NCI-H187 treated with DMSO at 0.1 percent for 48 hours (cell line): ENCODE measurements at places on chromosomes 13 and 19.

DNA sequence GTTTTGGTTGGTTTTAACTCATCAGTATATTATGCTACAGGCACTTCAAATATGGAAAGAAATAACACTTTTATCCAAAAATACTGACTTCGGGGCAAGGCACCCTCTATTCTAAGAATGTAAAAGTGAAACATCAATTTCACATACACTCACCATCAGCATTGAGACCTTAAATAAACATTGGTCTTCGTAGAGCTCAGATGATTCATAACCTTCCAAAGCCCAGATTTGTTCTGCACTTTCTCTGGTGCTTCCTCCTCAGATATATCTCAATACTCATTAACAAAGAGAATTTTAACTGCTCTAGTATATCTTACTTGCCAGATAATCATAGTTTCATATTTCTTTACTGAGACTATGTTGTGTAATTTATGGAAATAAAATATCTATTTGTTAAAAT is 794.3 kb downstream of the LIG4 start:
- no peak for DNase-seq

DNA sequence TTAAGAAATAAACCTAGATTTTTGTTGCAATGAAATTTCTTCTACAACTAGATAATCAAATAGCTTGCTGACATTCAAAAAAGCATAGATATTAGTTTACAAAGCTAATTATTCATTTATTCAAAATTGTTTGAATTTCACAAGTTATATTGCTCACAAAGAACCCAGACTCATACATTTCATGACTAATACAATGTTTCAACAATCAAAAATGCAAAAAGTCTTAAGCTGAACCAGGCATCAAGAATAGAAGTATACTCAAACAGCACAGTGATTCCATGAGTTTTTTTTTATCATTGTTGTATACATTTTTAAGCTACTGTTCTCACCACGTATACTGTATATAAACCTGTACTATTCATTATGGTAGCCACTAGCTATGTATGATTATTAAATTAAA is 51.0 kb downstream of the DIAPH3 start:
- DNase-seq, result no peak

- DNase-seq, result no peak
Measured at GRCh38 chr13:59997976-59998375, 165.8 kb downstream of the DIAPH3 start.

- DNase-seq, result peak; percentile 83
Measured at GRCh38 chr13:94115054-94115453, 364.4 kb downstream of the DCT start.

DNA sequence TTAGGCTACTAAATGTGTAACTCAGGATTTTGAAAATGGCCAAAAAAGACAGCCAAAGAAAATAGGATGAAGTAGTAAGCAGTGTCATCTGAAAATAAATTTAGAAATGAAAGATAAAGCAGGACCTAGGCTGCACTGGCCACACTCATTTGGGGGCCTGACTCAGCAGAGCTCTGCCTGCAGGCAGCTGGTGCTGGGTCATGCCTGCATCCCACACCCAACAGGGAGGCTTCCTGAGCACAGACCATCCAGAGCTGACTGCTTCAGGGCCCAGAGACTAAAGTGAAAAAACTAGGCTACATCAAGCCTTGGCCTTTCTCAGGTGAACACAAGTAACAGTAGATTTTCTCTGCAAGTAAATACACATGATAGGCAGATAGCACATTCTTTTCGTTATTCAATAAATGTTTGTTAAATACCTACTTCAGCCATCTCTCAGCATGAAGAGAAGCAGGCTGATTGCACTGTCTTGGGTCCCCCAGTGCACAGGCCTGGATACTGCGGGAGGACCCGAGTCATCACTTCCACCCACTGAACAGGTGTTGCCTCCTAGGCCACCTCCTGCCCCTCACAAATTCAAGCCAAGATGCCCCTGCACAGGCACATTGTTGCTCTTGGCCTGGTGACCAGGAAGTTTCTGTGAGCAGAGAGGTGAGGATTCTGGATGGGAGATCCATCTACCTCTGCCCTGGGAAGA is 284.0 kb downstream of the OXGR1 start:
- no peak for DNase-seq

DNA sequence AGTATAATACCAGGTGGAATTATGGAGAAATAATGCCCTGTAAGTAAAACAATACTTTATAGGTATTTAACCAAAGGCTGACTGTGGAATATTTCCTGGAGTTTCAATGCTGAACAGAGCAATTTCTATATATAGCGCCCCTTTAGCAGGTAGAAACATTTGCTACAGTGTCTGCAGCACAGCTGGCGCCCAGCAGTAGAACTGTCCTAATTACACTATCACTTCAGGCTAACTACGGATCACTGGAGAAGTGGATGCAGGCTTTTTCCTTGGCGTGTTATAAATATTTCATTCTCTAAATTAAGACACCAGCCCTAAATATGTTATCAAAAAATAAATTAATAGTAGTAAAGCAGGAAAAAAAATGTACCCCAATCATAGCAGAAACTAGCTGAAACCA is 3.1 kb downstream of the SHISA2 start:
- no peak for DNase-seq

- no peak for DNase-seq
Measured at GRCh38 chr13:40026174-40026585, 370.7 kb downstream of the COG6 start.

DNA sequence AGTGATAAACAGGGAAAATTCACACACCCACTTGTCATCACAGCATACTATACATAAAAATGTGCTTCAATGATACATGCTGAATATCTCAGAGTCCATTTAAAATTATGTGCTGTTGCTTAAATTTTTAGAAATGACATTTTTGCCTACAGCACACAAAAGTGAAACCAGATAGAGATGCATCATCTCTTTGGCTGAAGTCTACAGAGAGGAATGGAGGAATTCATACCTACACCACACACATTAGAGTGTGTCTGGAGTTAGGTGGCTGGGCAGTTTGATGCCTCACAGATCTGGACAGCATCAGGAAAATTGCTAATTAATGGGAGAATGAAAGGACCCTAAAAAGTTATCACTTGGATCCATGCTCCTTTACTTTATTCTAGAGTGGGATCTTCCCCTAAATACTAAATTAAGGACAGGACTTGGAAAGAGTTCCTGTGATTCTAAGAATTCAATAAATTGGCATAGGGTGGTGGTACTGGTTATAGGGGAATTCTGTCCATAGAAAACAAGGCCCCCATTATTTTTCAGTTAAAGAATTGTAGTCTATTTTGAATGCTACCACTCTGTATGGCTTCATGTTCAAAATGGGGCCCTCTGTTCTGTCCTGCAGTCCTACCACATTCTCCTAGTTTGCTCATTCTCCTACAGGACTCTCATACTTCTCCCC is 41.3 kb downstream of the RCBTB2 start:
- no peak for DNase-seq

DNA sequence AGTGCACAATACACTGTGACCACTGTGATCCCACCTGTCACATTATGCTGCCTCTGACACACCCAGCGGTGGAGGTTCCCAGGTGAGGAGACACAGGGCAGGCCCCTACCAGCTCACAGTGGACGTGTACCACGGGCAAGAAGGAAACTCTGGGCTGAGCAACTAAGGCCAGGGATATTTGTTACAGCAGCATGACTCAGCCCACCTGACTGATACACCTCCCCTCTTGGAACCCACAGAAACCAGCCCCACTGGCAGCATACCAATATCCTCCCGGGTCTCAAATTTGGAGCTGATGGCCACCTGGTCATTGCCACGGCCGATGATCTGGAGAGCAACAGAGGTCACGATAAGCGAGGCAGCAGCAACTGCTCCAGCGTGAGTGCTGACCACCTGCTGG is 14.9 kb downstream of the KLC3 start:
- DNase-seq, result no peak

DNA sequence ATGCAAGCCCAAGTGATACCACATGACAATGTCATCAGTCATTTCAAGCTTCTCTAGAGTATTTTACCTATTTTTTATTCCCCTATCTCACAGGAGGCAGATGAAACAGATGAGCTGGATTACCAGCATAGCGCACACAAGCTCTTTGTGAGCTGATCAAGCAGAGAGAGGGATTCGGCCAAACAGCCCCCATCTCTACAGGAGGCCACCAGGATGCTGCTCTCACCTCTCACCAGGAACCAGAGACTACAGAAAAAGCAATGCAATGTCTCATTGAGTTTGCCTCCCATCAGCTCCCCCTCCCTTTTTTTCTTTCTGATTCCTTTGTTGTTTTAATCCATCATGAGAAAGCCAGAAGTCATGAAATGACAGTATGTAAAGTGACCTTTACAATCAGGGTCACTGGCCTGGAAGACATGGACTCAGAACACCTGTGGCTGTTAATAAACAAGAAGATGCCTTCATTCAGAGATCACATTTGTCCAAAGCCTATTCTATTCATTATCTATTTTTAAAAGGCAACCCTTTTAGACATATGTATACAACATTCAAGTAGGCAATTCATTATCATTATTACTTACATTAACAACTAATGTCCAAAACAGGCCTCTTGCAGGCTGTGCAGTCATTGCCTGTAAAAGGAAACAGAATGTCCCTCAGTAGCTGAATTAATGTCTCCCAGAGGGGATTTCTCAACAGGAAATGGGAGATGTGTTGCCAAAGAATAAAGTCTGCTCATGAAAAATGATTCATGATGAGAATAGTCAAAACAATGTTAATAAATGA is 656.6 kb downstream of the TBC1D4 start:
- no peak for DNase-seq

DNA sequence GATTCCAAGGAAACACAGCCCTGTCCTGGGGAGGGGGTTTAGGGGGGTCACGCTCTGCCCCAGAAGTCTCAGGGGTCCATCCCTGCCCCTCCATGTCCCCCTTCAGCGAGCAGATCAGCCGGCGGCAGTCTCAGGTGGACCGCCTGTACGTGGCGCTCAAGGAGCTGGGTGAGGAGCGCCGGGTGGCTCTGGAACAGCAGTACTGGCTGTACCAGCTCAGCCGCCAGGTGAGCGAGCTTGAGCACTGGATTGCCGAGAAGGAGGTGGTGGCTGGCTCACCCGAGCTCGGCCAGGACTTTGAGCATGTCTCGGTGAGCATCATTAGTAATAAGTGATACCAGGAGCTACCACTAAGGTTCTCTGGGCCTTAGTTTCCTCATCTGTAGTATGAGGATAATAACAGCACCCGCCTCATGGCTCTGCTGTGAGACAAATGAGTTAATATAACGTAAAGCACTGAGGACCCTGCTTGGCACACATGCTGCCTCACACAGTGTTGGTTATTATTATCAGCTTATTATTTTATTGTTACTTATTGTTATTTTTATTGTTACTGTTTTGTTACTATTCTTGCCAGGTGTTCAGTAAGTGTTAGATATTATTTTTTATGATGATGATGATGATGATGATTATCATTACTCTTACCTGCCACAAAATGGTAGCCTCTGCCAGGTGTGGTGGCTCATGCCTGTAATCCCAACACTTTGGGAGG is 20.5 kb upstream of the SHKBP1 start:
- DNase-seq, result no peak

DNA sequence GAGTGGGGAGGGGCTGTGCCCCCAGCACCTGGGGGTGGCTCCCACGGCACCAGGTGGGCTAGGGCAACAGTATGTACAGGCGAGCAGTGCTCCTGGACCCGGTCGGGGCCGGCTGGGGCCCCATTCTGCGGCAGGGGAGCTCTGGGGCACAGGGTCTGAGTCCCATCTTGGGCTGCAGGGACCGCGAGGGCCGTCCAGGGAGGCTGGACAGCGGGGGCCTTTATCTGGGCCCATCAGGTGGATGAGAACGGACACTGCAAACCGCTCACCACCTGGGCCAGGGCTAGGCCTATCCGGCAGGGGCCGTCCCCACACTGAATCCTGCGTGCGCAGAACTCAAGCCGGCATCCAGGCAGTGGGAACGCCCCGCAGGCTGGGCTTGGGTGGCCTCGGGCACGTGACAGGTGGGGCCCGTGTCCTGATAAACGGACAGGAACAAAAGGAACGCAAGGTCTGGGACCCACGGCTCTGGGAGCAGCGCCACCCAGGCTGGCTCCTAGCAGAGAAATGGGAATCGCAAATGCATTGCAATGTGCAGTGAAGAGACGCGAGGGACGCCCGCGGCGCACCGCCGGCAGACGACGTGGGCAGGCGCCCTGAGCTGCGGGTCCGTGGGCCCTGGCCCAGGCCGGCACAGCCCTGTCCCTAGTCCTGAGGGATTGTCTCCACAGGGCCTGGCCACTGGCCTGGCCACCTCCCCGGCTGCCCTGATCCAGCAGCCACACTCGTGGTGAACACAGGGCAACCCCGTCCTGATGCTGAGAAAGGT is 29.7 kb downstream of the BTBD2 start:
- no peak for DNase-seq

GRCh38 chr13:57056601-57057180 is 84.0 kb upstream of the PRR20A start:
- DNase-seq, result no peak

DNA sequence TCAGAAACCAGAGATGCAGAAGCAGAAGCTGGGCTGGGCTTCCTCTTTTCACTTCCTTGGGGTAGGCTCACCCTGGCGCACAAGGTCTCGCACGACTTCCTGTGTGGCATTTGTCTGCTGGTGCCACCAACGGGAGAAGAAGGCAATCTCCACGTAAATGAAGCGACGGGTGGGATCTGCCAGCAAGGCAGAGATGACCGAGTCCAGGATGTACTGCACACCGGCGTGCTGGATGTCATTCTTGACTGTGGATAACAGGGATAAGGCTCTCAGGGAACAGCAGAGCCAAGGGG is 1.3 kb downstream of the MAN2B1 start:
- DNase-seq, result no peak

DNA sequence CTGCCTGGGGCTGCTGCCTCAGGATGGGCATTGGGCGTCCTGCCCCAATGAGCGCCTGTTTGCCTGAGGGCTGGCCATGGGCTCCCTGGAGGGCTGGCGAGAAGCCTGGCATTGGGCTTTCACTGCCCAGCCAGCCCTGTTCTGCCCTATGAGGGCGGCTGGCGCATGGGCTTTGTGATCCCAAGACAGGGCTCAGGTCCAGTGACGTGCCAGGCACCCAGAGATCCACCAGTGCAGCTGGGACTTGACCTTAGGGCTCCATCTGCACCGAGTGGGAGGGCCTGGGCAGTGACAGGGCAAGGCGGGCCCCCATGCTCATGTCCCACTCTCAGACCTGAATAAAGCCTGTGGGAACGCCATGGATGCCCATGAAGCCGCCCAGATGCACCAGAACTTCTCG is 34.3 kb downstream of the MAU2 start:
- DNase-seq, result no peak

- DNase-seq, result no peak
Measured at GRCh38 chr19:4908360-4908759, 941 bp upstream of the UHRF1 start.

DNA sequence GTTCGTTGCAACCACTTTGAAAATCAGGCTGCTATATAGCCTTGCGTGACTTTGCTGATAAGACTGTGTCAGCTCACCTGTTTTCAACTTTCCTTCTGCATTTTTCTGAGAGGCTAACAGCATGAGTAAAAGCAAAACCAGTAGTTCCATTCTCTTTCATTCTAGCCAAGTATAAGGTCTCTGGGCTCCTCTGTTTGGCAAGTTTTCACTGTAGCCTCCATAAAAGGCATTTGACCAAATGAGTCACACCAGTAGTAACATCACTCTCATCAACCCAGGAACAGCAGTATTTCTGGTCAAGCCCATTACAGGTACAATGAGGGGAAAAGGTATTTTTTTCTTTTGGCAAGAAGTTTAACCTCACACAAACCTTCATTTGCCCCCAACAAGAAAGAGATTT is 1149.8 kb upstream of the MIR17HG start:
- DNase-seq, result no peak

GRCh38 chr13:44437356-44438233 is 64.0 kb downstream of the SERP2 start:
- DNase-seq, result peak; percentile 22

GRCh38 chr19:7590256-7590655 is 5.4 kb upstream of the CAMSAP3 start:
- DNase-seq, result no peak
